ENCODE measurements at places on chromosomes 3 and 15. TPM values are rescaled to one million over a fixed set of nuclear protein-coding genes. Genes with fewer than 3 reads are reported as not detected.

DNA sequence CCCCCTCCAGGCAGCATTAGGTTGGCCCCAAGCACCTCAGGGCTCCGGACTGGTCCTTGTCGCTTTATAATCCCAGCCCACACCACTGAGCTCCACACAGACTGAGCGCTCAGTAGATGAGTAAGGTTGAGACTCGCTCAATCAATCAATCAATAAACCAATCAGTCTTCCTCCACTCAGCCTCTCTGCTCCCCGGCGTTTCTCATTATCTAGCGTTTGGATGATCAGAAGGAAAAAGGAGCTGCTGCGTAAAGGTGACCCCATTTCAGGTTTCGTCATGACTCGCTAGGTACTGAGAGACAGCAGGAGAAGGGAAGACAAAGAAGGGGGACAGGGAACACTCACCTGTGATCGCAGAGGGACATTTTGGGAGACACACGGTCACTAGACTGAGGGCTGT is 41.2 kb downstream of the ZNF710 start:
- H3K36me3 ChIP-seq, result no peaks in the 10 kb centered on the region
- no peak overlapping the region for H3K4me3 ChIP-seq
- DNase-seq, result no peak
- H3K27ac ChIP-seq, result no peak overlapping the region

DNA sequence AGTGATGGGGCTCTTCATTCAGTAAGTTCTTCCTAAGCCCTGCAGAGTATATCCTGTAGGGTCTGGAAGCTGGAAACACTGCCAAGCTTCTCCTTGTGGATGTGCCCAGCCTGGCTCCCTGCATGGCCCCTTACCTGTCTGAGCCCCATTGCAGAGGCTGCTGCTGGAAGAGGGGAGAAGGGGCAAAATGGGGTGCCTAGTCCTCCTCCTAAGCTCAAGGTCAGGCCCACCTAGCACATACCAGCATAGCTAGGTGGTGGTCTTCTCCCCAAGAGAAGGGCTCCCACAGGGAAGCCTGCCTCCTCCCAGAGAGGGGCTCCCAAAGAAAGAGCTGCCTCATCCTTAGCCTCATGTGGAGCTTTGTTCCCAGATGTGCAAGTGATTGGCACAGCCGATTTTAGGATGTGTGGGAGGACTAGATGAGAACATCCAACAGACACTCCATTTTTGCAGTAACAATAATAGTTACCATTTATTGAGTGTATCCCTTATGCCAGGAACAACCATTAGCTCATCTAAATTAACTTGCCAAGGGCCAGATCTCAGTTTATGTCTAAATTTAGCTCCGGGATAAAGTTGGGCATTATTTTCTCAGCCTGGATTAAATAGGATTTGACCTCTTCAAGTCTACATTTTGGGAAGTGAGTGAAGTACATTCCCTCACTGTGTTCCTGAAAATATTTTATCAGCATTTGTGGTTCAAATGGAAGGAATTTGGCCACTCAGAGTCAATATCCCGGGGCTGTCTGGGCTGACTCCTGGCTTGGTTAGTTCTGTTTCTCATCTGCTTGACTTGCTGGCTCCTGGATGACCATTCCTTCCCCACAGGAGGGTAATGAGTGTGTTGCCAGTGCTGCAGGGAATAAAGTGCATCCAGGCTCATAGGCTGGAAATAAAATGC is 291.1 kb upstream of the ROPN1 start:
- peaks cover 6% of the 10 kb centered on the region for H3K27me3 ChIP-seq
- no peak for DNase-seq
- H3K4me3 ChIP-seq, result no peak overlapping the region
- no peaks in the 10 kb centered on the region for H3K4me1 ChIP-seq
- H3K36me3 ChIP-seq, result no peaks in the 10 kb centered on the region
- H3K27ac ChIP-seq, result no peak overlapping the region

DNA sequence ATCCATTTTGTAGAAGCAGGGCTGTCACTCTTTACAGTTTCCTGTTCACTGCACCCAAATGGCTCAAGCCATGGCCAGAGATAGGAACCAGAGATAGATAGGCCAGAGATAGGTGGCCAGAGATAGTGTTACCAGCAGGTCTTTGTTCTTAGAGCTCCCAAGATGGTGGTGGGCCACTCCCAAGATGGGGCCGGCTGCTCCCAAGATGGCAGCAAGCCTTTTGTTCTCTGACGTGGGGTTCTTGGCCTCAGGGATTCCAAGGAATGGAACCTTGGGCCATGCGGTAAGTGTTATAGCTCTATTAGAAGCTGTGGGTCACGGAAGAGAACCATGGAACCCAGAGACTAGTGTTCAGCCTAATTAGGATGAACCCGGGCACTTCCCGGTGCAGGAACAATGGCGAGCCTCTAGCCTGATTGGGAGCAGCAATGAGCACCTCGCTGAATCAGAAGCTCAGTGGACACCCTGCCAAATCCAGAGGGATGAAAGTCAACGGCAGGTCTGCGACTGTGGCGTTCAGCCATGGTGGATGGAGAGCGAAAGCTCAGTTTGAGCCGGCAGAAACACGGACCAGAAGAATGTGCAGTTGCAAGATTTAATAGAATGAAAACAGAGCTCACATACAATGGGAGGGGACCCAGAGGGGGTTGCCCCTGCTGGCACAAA is 45.0 kb upstream of the CD96 start:
- no peaks in the 10 kb centered on the region for H3K4me1 ChIP-seq
- DNase-seq, result no peak
- no peak overlapping the region for H3K27ac ChIP-seq

- H3K27ac ChIP-seq, result no peak overlapping the region
- H3K36me3 ChIP-seq, result no peaks in the 10 kb centered on the region
- no peak for DNase-seq
- no peak overlapping the region for H3K4me3 ChIP-seq
These were observed 1010.6 kb downstream of the ROBO2 start for GRCh38 chr3:78050276-78051065.

DNA sequence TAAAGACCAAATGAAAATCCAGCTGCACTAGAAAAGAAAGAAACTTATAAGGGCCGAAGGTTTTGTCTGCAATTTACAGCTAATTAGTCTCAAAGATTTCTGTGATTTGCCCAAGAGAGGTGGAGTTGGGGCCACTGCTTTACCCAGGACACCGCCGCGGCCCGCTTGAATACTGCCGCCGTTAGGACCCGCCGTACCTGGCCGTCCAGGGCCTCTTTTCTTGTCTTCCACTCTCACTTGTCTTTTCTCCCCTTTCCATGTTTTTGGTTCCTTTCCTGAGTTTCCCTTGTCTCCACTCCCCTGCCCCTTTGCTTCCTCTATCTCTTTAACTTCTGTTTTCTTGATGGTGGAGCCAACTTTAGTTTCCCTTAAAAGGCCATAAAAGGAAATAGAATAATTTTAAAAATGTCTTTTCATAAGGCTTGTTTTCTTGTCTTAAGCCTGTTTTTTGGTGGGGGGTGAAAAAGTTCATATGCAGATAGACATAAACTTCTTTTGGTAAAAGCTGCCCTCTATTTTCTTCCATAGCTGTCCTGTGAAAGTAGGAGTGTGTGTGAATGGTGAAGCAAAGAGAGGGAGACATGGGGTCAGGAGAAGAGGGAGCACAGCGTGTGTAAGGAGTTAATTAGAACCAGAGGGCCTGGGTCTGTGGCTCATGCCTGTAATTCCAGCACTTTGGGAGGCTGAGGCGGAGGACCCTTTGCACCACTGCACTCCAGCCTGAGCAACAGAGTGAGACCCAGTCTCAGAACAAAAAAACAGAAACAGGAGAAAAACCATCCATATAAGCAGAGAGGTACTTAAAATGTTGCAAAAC is 16.0 kb upstream of the CCNL1 start:
- no peaks in the 10 kb centered on the region for H3K27me3 ChIP-seq
- H3K4me3 ChIP-seq, result peak overlapping the region; percentile 91
- peaks cover 28% of the 10 kb centered on the region for H3K4me1 ChIP-seq
- peak overlapping the region; percentile 98 for H3K27ac ChIP-seq
- peaks cover 33% of the 10 kb centered on the region for H3K36me3 ChIP-seq
- DNase-seq, result peak; percentile 25

The CYP8B1 gene
- not detected for total RNA-seq

GRCh38 chr3:150300852-150301517 is 107.1 kb upstream of the TSC22D2 start:
- peaks cover 28% of the 10 kb centered on the region for H3K27me3 ChIP-seq
- no peak overlapping the region for H3K4me3 ChIP-seq
- H3K4me1 ChIP-seq, result no peaks in the 10 kb centered on the region
- DNase-seq, result no peak
- no peaks in the 10 kb centered on the region for H3K36me3 ChIP-seq
- no peak overlapping the region for H3K27ac ChIP-seq

The LMOD3 gene
- total RNA-seq, result not detected

The A4GNT gene
- not detected for total RNA-seq

The CD80 gene
- 7.2 TPM for total RNA-seq

The SNX33 gene
- 0.79 TPM for total RNA-seq
